ENCODE measurements at places on chromosomes 1 and 21.

DNA sequence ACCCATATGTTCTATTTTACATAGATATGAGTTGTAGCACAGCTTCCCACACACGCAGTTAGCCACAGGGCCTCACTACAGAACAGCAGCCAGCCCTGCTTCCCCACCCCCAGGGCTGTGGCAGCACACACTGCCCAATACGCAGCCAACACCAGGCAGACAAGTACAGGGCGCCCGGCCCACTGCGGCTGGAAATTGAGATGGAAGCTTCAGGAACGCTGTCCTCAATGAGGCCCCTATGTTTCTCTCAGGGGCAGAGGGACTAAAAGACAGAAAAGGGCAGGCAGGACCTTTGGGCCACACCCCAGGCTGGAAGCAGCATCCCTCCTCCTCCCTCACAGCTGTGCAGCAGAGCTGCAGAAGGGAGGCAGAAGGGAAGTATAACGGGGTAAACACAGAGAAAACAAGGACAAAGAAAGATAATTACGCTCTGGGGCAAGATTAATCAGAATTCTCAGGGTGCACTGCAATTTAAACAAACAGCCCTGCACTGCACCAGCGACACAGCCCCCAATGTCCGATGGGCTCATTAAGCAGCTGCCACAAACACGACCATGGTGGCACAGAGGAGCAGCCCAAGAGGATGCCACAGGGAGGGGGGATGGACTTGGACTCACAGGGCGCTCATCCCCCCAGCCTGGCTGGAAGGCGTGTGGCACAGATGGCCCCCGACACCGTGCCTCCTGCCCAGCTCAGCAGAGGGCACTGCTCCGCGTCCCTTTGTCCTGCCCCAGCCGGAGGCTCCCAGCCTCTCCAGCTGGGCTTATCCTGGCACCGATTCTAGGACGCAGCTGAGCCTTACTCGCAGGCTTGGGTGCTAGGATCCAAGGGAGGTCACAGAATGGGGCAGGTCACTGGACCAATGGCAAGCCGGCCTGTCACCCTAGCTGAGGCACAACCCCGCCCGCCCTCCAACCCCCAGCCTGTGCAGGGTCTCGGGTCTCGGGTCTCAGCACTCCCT lies 14.2 kb downstream of the WDR4 start:
- no peak for DNase-seq

DNA sequence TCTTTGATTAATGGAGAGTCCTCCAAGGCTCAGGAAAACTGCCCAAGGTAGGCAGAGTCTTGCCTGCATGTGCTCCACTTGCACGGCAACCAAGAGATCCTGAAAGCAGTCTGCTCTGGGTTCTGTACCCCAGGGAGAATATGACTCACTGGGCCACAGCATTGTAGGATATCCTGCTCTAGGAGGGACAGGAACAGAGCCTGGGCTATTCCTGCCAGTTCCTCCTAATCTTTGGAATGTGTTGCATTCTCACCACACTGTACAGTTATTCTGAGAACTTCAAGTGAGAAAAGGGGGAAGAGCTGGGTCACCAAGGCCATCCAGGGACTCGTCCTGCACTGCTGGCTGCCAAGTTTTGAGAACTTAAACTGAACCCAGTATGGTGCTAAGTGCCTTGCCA lies 278.5 kb downstream of the MATN1 start:
- no peak for DNase-seq

- no peak for DNase-seq
Measured at GRCh38 chr1:167776151-167776550, 54.4 kb downstream of the MPZL1 start.

GRCh38 chr1:67436511-67437055 lies 6.4 kb upstream of the SERBP1 start:
- DNase-seq: no peak

DNA sequence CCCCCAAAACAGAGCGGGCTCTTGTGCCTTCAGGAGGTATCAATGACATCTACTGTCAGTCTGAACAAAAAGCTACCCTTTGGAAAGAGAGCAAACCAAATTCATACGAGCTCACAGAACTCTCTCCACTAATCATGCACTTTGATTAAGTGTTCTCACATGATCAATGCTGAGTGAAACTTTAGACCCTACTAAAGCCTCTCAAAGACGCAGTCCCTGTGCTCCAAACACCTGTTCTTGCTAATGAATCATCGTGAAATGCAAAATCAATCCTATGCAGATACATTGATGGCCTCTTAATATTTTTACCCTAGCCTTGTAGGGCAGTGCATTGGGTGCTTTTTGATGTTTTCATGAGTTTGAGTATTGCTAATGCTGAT lies 113.4 kb downstream of the ZBTB18 start:
- DNase-seq: no peak

DNA sequence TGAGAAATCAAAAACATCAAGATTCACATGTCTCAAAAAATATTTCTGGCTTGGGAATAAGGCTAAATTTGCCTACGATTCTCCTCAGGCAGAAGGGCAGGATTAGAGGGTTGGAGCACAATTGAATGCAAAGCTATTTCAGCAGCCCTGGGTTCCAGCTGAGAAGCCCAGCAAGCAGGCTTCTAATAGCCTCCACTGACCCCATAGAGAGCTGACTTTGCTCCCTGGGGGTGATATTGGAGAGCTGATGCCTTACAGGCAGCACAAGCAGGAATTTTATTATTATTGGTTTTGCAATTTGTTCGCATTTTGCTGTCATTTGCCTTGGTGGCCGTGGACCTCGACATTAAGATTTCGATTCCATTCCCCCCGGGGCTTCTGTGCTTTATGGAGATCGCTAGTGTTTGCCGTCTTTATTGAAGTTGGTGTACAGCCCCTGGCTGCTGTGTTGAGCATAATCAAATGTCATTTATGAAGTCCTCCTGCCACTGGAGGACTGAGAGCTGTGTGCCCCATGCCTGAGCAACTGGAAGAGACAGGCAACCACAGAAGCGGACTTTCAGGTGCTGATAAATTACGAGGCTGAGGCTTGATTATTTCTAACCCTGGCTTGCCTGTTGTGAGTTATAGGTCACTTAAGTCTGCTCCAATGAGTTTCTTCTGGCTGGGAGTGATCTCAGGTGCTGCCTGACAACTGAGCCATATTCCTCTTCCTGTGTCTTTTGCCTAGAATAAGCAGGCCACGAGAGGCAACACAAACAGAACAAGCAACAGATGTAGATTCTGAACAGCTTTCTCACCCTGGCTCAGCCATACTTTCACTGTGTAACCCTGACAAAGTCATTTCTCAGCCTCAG lies 518.4 kb upstream of the CAMK1G start:
- no peak for DNase-seq

DNA sequence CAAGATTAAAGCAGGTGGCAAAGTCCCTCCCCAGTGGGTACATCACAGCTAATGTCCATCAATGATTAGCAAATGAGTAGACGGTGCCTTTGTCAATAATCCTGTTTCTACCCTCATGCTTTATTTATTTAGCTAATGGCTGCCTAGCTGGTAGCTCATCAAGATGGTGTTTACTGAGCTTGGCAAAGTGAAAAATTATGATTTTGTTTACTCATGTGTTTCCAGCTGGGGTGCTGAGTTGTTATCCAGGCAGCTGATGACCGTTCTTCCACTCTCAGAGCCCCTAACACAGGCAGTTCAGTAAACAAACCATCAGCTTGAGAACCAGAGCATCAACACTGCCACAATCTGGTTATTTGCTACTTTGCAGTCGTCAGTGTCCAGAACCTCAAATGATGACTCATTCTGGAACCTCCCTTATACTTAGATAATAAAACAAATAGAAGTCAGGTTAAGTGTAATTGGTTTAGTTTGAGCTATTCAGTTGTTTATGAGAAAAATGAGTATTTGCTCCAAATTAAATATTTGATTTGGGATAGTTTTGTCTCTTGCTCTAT lies 163.9 kb downstream of the ST6GALNAC5 start:
- no peak for DNase-seq

DNA sequence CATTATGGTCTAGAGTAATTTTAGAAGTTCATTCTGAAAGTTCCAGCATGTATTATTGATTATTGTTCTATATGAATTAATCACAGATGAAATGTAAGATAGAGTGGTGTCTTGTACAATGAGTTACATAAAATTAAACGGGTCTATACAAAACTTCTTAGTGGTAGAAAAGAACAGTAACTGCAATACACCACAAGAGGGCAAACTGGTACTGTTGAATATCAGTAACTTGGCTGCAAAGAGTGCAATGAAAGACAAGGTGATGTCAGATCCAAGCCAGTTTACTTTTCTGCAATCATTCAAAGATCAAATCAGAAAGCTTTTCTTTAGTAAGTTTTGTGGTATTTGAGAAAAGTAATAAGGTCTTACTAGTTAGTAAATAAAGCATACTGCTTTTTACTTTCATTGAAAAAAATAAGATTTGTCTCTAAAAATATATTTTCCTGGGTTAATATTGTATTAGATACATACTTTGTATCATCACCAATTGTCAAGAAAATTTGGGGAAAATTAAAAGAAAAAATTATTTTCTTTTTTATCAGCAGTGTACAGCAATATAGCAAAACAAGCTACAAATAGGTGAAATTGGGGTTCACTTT lies 66.4 kb upstream of the BTG3 start:
- DNase-seq: no peak

DNA sequence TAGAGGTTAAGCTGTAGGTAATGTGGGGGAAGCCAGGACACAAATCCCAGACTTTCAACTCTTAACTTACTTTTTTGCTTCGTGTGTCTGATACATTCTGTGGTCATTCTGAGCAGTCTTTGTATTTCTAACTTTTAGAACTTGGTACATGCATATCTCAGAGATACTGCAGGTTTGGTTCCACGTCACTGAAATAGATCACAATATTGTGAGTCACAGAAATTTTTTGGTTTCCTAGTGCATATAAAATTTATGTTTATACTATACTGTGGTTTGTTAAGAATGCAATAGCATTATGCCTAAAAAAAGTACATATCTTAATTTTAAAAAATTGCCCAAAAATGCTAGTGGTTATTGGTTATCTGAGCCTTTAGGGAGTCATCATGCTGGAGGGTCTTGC lies 3.2 kb downstream of the URB2 start:
- DNase-seq: no peak

- no peak for DNase-seq
Measured at GRCh38 chr21:40531431-40532110, 315.4 kb downstream of the DSCAM start.

- DNase-seq: no peak
Measured at GRCh38 chr1:93150729-93151128, 29.5 kb downstream of the TMED5 start.

GRCh38 chr1:211944733-211945500 lies 90.4 kb downstream of the INTS7 start:
- no peak for DNase-seq

- no peak for DNase-seq
Measured at GRCh38 chr1:52674497-52675384, 23.4 kb downstream of the COA7 start.

DNA sequence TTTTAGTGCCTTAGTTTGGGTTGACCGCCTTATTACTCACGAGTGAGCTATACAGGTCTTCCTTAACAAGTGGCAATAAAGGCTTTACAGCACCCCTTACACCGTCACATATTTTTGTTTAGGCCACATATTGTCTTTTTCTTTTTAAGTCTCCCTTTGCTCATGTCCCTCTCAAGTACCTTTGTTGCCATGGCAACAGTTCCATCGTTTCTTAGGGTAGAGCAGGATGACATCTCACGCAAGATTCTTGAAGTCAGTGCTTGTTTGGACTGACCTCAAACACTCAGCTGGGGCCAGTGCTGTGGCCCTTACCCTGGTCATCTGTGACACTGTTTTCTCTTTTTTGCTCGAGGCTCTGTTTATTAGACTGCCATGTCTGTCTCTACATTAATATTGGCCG lies 69.8 kb downstream of the PBX1 start:
- no peak for DNase-seq

GRCh38 chr1:184017306-184017705 lies 20.2 kb downstream of the COLGALT2 start:
- DNase-seq: no peak

DNA sequence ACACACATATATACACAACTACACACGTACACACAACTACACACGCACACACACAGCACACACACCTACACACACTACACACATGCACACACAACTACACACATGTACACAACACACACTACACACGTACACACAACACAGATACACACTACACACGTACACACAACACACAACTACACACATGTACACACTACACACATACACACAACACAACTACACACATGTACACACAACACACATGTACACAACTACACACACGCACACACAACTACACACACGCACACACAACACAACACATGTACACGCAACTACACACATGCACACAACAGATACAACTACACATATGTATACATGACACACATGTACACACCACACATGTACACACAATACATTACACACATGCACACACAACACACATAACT lies 318.1 kb downstream of the CAMTA1 start:
- DNase-seq: no peak

GRCh38 chr21:38986806-38987632 lies 181.3 kb downstream of the ETS2 start:
- DNase-seq: no peak

- no peak for DNase-seq
Measured at GRCh38 chr1:2528966-2529783, 888 bp downstream of the HES5 start.

- DNase-seq: no peak
Measured at GRCh38 chr1:244322791-244323521, 128.8 kb downstream of the ADSS2 start.
